Thoracic aorta (tissue), 2 donors: ENCODE measurements at places on chromosomes 3 and 15.

DNA sequence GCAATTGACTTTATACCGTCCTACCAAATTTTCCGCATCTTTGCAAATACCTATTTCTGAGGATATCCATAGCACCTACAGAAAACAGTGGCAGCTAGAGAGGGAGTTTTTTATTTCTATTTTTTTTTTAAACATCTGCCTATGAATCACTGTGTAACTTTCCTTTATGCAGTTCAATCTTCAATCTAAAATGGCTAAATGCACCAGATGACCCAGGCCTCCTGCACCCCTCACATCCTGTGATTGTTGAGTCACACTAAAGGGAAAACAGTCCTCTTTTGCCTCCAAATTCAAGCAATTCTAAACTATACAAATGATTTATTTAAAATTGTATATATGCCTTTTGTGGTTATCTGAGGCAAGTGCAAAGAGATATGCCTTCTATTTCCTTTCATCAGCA lies 20.1 kb upstream of the BCL6 start:
- DNase-seq = no peak

GRCh38 chr3:77407441-77407840 lies 367.5 kb downstream of the ROBO2 start:
- DNase-seq = no peak

GRCh38 chr15:67091071-67091979 lies 25.9 kb downstream of the SMAD3 start:
- no peak for DNase-seq

- no peak for DNase-seq
Measured at GRCh38 chr3:38099518-38099917, 37.4 kb downstream of the ACAA1 start.

DNA sequence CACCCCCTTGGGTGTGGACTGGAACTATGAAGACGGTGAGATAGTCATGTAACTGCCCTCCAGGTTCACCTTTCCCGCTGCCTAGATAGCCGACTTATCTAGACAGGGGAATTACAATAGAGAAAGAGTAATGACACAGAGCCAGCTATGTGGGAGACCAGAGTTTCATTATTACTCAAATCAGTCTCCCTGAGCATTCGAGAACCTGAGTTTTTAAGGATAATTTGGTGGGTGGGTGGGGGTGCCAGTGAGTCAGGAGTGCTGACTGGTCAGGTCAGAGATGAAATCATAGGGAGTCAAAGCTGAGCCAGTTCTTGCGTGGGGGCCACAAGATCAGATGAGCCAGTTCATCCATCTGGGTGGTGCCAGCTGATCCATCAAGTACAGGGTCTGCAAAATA lies 19.7 kb upstream of the DNAJC19 start:
- no peak for DNase-seq

DNA sequence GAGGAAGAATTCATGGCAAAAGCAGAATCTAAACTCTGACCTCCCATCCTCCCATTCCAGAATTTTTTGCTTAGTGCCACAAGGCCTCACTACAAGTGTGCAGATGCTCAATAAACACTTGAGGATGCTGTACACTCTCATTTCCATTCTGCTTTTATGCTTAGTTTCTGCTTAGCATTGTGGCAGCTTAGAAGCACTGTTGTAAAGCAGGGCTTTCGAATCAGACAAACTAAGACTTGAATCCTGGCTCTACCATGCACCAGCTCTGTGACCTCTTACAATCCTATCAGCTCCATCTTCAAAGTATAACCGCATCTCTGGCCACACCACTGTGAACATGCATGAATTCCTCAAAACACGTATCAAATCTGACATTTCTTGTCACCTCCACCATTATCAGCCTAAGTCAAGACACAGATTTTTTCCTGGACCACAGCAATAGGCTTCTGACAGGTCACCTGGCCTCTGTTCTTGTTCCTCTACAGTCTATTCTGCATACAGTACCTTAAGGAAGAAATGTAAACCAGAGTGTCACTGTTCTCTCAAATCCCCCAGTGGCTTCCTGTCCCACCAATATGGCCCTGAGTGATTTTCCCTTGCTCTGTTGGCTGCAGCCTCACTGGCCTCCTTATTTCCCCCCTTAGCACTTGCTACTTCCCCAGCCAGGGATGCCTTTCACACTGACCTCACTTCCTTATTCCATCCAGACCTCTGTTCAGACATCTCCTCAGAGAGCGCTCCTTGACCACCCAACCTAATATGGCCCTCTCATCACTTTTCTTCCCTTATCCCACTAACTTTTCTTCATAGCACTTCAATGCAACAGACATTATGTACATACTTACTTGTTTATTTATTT lies 8.1 kb upstream of the PHC3 start:
- DNase-seq = no peak

GRCh38 chr15:62254137-62254934 lies 89.3 kb upstream of the C2CD4B start:
- DNase-seq = no peak

- DNase-seq = no peak
Measured at GRCh38 chr3:12177126-12177525, 18.4 kb upstream of the TIMP4 start.

DNA sequence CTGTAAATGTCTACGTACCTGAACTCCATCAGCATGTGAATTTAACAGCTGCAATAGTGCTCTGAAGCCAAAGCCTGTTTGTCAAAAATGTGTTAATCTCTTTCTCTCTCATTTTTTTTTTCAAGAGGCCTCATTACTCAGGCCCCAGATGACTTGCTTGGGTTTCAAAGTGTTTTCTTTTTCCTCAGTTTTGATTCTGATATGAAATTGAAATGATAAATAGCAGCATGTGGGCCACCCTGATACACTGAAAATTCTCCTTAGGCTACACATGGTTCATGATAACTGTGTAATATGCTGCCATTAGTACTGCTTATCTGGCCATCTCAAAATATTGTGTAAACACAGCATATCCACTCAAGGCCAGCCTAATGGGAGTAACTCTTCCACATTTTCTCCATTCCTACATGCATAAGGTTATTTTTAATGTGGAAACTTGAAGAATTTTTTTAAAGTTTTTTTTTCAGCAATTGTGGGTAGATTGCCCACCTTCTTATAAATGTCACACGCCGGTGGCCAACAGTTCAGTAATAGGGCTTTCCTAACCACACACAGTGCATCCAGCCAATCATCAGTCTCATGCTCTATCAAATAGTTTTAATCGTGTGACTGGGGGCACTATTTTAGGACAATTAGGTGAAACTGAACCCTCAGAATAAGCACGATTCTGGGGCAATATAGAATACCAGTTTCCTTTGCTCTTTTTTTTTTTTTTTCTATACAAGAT lies 13.1 kb upstream of the DENND4A start:
- no peak for DNase-seq

GRCh38 chr3:101849714-101850245 lies 466 bp downstream of the NFKBIZ start:
- DNase-seq = no peak

DNA sequence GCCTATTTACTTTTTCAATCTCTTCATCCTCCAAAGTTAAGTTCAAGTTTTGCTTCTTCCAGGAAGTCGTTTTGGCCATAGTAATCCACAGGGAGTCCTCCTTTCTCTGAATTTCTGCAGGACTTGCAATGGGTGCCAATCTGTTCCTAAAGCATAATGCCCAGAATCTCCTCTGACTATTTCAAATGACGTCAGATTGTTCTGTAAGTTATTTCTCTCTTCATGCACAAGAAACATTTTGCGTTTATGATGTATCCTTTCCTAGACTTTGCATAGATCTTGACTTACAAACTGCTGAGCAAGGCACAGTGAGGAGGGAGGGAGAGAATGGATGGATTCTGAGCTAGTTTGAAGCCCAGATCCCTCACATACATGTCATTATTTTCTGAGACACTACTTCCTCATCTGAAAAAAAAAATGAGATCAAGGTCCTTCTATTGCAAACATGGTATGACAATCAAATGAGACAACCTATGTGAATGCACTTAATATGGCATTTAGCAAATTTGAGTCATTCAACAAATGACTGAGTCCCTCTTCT lies 103.1 kb downstream of the MEX3B start:
- no peak for DNase-seq

- no peak for DNase-seq
Measured at GRCh38 chr15:49415149-49415548, 7.9 kb upstream of the FGF7 start.

DNA sequence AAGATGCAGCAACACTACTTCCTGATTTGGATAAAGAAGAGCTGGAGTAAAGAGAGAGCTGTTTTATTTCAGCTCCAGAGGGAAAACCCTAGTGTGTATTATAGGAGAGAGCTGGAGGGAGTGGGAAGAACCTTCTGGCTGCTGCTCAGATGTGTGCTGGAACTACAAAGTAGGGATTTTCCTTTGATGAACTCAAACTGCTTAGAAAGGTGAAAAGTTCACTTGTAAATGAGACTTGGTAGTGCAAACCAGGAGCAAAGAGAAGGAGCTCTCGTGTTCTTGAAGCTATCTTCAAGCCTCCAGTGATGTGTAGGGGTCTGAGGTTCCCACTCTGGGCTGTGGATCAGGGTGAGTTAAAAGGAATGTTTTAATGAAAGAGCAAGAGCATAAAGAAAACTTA lies 110.4 kb downstream of the EDEM1 start:
- no peak for DNase-seq

DNA sequence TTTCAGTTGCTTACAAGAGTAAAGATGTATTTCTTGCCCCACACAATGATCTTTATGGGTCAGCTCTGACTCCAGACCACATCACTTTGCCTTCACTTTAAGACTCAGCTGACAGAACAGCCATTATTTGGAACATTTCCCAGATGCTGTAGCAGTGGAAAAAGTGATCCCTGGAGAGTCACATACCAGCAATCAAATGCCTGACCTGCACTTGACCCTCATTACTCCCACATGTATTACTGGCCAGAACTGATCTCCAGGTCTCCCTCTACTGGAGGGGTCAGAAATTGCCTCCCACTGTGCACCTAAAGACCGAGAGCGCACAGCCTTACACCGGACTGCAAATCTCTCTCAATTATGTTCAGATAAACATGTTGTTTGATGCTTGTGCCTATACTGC lies 88.6 kb upstream of the ZNF385D start:
- no peak for DNase-seq

DNA sequence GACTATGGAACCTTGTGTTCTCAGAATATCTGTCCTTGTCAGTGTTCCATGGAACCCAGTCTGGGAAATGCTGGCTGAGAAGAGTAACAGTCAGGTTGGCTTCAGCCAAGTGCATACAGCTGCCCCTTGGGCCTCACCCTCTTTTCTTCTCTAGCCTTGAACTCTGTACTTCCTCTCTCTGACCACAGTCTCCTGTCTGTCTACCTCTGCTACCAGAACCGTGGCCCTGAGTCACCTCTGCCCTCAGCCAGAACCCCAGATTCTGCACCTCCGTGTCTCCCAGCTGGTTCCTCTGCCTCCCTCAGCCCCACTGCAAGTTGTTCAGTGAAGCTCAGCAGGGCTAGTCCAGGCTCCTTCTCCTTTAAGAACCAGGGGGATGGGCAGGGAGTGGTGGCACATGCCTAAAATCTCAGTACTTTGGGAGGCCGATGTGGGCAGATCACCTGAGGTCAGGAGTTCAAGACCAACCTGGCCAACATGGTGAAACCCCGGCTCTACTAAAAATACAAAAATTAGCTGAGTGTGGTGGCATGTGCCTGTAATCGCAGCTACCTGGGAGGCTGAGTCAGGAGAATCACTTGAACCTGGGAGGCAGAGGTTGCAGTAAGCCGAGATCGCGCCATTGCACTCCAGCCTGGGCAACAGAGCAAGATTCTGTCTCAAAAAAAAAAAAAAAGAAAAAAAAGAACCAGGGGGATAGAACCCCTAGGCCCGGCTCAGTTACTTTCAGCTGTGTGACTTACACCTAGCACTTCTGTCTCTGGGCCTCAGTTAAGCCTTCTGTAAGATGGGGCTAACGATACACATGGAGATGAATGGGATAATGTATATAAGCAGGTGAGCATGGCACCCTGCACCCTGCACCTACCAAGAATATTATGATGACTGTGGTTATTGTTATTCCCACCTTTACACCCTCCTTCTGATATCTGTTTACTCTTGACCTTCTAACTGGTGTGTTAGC lies 24.3 kb upstream of the TATDN2 start:
- no peak for DNase-seq

DNA sequence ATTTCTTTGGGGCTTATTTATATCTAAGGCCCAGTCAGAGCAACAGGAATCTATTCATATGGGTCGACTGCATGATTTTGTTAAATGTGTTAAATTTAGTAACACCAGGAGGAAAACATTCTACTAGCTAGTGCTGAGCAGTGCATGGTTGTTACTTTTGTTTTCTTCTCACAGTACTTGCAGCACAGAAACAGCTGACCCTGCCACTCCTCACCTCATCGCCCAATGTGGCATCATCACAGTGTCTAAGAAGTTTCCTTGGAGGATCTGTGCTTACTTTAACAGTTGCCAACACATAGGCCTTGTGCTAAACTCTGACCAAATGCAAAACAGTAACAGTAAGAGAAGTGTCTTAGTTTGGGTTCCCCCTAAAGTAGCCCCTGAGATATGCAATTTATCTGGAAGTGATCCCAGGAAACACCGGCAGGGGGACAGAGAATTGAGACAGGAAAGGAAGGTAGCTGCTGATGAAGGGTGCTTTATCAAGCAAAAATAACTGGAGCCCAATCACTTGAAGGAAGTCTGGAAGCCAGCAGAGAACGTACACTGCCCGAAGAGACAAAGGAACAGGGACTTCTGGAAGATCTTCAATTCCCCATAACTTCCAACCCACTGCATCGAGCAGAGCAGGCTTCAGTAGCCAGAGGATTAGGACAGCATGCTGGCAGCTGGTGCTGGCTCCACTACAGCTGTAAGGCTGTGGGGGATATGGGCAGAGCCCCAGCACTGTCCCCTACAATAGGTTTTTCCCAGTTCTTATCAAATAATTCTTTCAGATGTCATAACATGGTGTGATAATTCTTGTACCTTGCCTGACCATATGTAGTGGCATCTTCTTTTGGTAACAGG lies 36.0 kb upstream of the ULK4 start:
- DNase-seq = no peak

GRCh38 chr3:123871946-123872345 lies 12.2 kb downstream of the MYLK start:
- no peak for DNase-seq

- no peak for DNase-seq
Measured at GRCh38 chr3:46524008-46524407, 26.2 kb downstream of the RTP3 start.

DNA sequence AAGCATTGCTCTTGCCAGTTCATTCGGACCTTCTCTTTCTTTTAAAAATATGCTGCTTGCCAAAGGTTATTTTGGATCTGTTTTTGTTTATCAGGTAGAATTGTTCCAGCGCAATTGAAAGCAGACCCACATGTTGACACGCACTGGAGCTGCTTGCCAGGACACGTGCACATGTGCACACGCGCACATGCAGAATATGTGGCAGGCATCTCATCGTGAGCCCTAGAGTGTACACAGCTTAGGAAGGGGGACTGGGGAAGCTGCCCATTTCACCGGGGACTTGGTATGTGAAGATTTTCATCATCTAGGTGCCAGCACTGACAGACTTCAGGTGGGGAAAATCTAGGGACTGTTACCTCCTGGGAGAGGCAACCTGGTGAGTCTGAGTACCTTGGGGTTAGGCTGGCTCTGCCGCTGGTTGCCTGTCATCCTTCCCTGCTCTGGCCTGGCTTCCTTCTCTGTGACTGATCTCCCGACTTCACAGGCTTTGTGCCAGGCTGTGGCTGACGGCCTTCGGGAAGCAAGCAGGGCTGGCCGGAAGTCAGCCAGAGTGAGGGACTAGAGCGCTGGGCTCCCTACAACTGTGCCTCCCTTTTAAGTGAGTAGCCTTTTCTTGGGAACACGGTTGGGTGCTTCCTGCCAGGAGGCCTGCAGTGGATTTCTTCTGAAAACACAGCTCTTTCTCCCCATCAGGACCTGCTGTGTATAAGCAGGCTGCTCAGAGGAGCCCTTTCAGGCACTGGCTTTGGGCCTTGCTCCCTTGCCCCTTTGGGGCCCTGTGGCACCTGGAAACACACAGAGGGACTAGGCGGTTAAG lies 129.3 kb downstream of the EEFSEC start:
- DNase-seq = peak; percentile 40

GRCh38 chr15:67134067-67134838 lies 68.9 kb downstream of the SMAD3 start:
- no peak for DNase-seq
